ENCODE measurements at places on chromosomes 11 and 22.

GRCh38 chr11:43010042-43010441, 301.8 kb upstream of the API5 start:
- no peak for DNase-seq

GRCh38 chr11:18457450-18457849, 1.8 kb downstream of the LDHAL6A start:
- peak; percentile 60 for DNase-seq

DNA sequence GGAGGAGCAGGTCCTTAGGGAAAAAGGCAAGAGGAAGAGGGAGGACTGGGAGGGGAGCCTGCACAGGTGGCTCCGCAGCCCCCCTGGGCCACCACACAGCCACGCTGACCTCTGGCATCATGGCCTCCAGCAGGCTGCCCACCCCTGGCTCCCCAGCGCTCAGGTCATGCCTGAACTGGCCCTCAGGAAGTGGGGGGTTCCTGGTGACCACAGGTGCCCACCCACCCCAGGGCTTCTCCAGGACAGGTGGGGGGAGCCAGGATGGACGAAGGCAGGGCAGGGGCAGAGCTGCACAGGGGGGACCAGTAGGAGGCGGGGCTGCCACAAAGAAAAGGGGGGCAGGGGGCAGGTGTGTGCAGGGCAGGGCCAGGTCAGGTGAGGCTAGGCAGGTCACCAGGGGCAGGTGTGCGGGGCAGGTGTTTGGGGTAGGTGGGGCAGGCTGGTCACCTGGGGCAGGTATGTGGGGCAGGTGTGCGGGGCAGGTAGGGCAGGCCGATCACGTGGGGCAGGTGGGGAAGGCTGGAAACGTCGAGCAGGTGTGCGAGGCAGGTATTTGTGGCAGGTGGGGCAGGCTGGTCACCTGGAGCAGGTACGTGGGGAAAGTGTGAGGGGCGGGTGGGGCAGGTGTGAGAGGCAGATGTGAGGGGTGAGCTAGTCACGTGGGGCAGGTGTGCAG, 997 bp downstream of the DEAF1 start:
- no peak for DNase-seq

DNA sequence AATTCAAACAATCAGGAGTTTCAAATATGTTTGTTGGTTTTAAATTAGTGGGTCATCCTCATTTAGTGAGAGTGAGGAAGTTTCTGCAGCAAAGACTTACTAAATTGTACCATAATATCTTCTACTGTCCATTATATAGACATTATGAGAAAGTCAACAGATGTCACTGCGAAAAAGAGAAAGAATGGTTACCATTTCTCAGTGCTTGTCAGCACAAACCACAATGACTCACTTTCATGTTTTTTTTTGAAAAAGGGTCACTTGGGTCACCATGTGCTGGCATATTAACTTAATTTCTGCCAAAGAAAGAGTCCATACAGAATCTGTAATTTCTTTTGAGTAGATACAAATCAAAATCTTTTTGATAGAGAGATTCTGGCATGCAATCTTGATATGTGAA, 924.6 kb upstream of the FAT3 start:
- no peak for DNase-seq

GRCh38 chr11:117927926-117928325, 1.3 kb downstream of the TMPRSS13 start:
- no peak for DNase-seq
